T-helper 1 cell (primary cell): ENCODE measurements at places on chromosomes 13 and 19.

GRCh38 chr13:107035186-107035585 is 467.2 kb upstream of the ARGLU1 start:
- DNase-seq: no peak

DNA sequence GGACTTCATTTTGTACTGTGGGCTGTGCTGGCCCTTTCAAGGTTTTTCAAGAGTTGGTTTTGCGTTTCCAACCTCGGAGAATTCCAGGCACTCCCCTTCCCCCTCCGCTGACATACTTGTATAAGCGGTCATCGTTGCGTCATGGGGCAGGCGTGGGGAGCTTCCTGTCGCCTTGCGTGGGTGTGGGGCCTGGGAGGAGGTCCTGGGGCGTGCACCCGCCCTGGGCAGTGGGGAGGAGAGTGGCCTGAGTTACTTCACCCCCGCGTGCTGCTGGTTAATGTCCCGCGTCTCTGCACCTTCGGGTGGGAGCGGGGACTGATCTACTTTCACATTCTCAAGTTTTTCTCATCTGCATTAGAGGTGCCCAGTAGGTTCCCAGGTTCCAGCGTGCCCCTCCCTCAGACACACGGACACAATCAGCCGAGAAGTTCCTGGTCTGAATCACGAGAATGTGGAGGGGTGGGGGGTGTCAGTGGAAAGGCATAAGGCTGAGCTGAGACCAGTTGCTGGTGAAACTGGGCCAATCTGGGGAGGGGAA is 4.1 kb downstream of the IER2 start:
- no peak for DNase-seq

- no peak for DNase-seq
Observed at GRCh38 chr13:106507560-106508274, 27.7 kb downstream of the EFNB2 start.

GRCh38 chr13:20769834-20770233 is 3.9 kb downstream of the EEF1AKMT1 start:
- DNase-seq: no peak

DNA sequence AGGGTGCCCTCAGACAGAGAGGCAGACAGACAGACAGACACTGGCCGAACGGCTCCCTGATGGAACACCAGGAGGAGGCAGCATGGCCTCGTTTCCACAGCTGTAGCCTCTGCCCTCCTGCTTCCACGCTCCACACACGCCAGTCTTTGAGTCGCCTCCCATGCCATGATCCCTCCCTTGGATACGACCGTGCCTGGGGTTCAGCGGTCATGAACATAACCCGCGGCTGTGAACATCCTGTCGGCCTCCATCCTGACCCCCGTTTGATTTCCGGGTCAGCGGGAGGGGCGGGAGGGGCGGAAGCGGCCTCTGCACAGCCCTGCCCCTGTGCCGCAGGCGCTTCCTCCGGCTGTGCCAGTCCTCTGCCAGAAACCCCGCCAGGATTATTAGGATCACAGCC is 23.4 kb downstream of the GP6 start:
- no peak for DNase-seq

GRCh38 chr13:109979228-109979627 is 192.8 kb upstream of the IRS2 start:
- DNase-seq: no peak

GRCh38 chr19:6692027-6692426 is 22.1 kb upstream of the TNFSF14 start:
- no peak for DNase-seq

GRCh38 chr13:27423333-27423732 is 1.1 kb upstream of the GTF3A start:
- no peak for DNase-seq

DNA sequence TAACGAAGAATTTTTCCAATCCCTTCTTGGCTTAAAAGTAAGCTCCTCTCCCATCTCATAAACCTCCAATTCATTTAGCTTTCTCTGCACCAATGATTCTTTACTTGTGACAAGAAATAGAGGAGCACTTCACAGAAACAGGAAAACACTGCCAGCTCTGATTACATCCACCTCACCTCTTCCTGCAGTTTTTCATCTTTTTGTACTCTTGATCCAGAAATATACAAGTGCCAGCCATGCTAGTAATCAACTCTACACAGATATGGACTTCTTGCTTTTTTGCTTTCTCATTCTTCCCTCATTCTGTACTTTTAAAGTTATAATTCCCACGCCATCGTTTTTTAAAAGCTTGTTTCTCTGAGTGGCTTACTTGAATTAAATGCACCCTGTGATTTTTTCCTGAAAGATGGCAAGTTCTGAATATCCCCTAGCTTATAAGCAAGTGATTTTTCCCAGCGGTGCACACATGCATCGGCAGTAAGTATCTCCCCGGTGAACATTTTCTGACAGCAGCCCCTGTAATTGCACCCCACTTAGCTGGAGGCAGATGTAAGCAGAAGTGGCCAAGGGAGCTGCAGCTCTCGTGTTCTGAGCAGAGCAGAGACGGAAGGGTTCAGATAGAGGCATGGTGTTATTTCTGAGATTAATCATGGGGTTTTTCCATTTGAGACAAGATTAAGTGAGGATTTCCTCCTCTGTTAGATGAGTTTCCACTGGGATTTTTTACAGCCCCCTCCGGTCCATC is 340.7 kb downstream of the SLC7A1 start:
- no peak for DNase-seq

DNA sequence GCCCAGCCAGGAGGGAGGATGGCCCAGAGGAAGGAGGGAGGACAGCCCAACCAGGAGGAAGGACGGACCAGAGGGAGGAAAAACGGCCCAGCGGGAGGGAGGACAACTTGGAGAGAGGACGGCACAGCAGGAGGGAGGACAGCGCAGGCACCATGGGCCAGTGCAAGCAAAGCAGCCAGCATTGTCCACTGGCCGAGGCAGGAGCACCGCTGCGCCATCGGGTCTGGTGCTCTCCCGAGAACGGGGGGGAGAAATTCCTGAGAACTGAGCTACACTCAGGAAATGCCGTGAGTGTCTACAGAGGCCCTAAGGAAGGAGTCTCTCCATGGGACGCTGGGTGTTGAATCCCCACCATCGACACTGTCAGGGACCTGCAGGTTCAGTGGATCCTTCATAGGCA is 38.5 kb upstream of the SOX1 start:
- DNase-seq: no peak

DNA sequence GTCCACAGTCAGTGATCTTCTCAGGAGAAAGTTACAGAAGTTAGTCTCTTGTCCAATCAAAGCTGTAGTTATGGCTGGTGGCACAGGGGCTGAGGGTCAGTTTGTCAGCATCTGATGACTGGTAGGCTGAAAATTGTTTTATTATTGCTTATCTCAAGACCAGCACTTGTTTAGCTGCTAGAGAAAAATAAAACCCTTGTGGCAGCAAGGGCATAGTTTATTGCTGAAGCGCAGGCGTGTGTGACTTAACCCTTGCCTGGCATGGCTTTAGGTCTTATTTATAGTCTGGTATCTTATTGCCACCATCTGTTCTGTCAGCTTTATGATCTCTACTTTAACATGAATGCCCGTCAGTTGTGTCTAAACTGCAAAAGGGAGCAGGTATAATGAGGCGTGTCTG is 154.7 kb downstream of the USP12 start:
- DNase-seq: no peak

DNA sequence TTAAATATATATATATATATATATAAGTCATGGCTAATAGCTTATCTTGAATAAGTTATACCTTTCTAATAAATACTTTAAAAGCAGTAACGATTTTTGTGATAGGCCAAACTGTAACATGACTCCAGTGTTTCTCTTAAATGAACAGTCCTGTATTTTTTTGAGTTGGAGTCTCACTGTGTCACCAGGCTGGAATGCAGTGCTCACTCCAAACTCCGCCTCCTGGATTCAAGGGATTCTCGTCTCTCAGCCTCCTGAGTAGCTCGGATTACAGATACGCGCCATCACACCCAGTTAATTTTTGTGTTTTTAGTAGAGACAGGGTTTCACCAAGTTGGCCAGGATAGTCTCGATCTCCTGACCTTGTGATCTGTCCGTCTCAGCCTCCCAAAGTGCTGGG is 814.2 kb upstream of the SLITRK5 start:
- no peak for DNase-seq

- DNase-seq: no peak
Observed at GRCh38 chr19:40802300-40803169, 3.5 kb downstream of the EGLN2 start.

DNA sequence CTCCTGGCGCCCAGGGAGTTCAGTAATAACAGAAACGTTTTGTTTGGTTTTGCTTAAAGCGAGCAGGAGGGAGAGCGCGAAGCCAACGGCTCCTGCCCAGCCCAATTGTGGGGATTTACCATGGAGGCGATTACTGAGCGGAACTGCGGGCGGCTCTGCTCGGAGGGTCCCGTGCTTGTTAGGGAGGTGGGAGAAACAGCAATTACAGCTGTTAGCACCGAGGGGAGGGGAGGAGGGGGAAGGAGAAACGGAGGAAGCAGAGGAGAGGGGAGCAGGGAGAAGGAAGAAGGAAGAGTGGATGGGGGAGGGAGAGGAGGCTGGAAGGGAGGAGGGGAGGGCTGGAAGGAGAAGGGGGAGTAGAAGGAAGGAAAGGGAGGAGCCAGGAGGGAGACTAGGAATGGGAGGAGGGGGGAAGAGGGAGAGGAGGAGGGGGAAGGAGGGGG is 7.7 kb upstream of the ONECUT3 start:
- DNase-seq: no peak

GRCh38 chr19:35460608-35461007 is 12.6 kb downstream of the FFAR2 start:
- DNase-seq: no peak

DNA sequence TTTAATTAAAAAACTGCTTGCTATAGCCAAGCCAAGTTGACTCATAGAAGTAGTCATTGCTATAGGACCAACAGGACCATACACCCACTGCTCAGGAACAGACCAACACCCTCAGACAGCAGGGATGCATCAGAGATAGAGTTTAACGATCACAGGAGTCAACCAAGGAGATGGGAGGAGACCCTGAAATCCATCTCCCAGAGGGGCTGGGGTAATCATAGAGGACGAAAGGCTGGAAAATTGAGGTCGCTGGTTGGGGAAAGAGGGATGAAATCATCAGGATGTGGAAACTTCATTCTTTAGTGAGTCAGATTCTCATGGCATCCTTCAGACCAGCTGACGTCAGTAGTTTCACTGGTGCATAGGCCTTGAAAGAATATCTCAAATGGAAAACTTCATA is 160.4 kb upstream of the GPC6 start:
- DNase-seq: no peak

DNA sequence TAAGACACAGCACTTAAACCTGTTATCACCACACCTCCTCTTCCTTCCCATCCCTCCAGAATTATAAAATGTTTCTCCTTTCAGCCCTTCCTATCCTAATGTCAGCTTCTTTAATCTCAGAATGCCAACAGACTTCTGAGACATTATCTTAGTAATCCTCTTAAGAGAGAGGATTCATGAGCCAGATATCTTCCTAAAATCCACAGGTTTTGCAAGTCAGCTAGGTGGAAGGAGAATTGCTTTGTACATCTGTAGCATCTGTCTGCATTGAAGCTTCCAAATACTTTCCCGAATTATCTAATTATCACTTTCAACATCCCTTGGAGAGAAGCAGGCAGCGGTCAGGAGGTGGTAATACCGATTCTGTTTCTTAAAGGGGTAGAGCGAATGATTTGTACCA is 179.1 kb downstream of the DCT start:
- DNase-seq: no peak

- no peak for DNase-seq
Observed at GRCh38 chr13:35891507-35892441, 239.4 kb downstream of the DCLK1 start.

DNA sequence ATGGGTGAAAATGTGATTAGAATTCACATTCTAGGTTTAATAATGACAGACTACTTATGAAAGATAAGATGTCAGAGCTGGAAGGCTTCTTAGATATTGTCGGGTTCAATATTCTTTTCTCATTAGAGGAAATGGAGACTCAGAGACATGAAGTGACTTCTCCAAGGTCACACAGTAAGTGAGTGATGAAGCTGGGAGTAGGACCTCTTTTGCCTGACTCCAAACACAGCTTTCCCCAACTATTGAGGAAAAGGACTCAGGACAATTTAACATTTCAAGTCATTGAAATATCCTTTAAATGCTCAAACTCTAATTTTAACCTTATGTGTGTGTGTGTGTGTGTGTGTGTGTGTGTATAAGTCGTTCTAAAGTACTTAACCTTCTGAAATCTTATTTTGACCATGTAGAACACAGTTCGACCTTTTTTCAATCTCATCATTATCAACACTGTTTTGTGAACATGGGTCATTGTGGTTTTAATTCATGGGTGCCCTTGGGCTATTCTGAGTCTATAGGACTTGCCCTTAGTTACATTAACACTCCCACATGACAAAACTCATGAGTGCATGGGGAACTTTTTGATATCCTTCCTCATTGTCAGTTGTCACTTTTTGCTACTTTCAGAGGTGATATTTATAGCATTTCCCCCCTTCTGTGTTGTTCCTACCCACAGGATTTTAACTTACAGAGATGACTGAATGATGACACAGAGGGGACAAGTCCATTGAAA is 53.0 kb downstream of the LRCH1 start:
- DNase-seq: no peak

DNA sequence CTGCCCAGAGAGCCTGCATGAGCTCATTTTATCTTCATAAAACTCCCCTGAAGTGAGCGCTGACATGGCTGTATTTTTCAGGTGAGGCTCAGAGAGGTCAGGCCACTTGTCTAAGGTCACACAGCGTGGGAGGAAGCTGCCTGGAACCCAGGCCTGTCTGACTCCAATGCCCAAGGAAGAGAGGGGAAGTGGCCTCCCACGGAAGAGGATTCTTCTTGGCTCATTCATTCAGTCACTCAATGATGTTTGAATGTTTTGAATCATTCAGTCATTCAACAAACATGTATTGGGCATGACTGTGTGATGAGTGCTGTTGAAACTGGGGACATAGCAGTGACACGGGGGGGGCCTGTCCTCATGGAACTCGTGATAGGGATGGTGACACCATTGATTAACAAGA is 12.0 kb downstream of the ACTL9 start:
- no peak for DNase-seq

- DNase-seq: peak; percentile 39
Observed at GRCh38 chr13:40490086-40490758, 176.2 kb downstream of the FOXO1 start.

DNA sequence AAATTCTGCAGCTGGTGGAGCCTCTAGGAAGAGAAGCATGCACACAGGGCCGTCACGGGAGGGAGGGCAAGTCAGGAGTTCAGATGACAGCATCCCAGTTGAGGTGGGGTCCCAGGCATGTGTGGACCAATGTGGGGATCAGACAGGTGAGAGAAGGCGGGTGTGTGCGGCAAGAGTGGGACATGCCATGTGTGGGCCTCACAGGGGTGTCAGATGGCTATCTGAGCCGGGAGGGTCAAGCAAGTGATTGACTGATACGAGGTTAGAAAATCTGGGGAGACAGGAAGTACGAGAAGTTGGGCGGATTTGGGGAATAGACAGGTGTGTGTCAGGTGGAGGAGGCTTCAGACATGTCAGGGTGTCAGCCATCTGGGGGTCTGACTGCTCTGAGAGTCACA is 8.9 kb downstream of the RASGRP4 start:
- DNase-seq: no peak

- DNase-seq: no peak
Observed at GRCh38 chr19:51472607-51473006, 5.7 kb upstream of the CEACAM18 start.

- DNase-seq: no peak
Observed at GRCh38 chr19:29934257-29934656, 7.8 kb upstream of the URI1 start.
